ENCODE measurements at places on chromosomes 7 and 10. TPM values are rescaled to one million over a fixed set of nuclear protein-coding genes. Genes with fewer than 3 reads are reported as not detected.

Gene BMI1
- 73.8 TPM for total RNA-seq

DNA sequence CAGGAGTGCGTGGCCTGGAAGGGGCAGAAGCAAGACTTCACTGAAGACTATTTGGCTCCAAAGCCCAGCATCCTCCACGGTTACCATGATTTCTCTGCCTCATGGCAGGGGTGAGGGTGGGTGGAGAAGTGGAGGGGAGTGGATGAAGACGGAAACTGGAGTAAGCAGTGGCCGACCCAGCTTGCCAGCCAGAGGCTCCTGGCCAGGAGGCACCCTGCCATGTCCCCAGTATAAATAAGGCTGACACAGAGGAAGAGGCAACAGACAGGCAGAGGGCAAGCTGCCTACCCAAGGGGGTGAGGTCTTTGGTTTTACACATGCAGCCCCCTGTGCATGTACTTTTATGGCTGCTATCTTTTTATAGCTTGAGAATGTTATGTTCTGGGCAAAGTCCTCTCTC is 102.6 kb upstream of the TBX20 start:
- no peak for DNase-seq
- no peak overlapping the region for H3K4me3 ChIP-seq
- no peak overlapping the region for H3K27ac ChIP-seq
- H3K27me3 ChIP-seq = no peaks in the 10 kb centered on the region

DNA sequence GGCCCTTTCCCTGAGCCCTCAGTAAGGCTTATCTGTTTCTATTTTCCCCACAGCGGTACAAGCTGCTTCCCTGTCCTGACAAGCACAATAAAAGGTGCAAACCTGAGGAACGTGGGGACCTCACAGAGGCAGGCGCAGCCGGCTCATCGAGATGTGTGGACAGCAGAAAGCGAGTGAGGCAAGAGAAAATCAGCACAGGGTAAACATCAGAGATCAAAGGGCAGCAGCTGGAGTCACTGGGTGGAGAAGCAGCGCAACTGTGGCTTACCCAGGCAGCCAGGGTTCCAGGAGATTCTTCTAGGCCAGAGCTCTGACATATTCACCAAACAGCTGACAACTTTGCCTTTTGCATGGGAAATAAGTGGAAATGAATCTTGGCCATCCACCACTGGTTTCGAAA is 212.6 kb downstream of the WDR11 start:
- no peaks in the 10 kb centered on the region for H3K36me3 ChIP-seq
- H3K4me1 ChIP-seq = no peaks in the 10 kb centered on the region

- DNase-seq = peak; percentile 83
- no peaks in the 10 kb centered on the region for H3K36me3 ChIP-seq
- peaks cover 10% of the 10 kb centered on the region for H3K27me3 ChIP-seq
- H3K27ac ChIP-seq = no peak overlapping the region
- no peak overlapping the region for H3K4me3 ChIP-seq
These were observed 61.7 kb downstream of the PALD1 start for GRCh38 chr10:70540089-70540788.

DNA sequence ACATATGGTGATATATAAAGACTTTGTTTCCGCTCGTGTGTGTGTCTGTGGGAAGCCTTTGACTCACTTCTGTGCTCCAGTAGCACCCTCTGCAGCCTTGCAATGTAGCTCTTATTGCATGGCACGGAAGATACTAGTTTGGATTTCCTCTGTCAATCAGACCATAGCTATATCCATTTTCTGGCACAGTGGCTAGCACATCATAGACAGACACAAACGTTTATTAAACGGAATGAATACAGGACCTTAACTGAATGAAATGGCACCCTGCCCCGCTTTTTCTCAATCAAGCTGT is 124.0 kb upstream of the PTPN20 start:
- H3K27ac ChIP-seq = peak overlapping the region; percentile 78
- peaks cover 11% of the 10 kb centered on the region for H3K36me3 ChIP-seq
- peaks cover 10% of the 10 kb centered on the region for H3K4me1 ChIP-seq
- H3K27me3 ChIP-seq = no peaks in the 10 kb centered on the region

DNA sequence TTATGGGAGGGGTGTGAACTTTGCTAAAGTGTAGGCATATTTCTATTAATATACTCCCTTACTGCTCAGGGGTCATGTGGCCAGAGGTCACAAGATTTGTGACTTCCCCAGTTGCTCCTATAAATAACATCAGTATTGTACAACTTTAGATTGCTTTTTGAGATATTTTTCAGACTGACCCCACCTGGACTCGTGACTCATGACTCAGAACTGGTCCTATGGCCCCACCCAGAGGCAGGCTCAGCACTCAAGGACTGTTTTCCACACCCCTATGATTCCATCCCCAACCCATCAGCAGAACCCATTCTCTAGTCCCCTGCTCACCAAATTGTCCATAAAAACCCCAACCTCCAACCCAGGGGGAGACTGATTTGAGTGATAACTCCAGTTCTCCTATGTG is 2.7 kb upstream of the CUL2 start:
- H3K27me3 ChIP-seq = no peaks in the 10 kb centered on the region
- H3K27ac ChIP-seq = no peak overlapping the region
- peaks cover 7% of the 10 kb centered on the region for H3K36me3 ChIP-seq
- no peak overlapping the region for H3K4me3 ChIP-seq
- no peak for DNase-seq

DNA sequence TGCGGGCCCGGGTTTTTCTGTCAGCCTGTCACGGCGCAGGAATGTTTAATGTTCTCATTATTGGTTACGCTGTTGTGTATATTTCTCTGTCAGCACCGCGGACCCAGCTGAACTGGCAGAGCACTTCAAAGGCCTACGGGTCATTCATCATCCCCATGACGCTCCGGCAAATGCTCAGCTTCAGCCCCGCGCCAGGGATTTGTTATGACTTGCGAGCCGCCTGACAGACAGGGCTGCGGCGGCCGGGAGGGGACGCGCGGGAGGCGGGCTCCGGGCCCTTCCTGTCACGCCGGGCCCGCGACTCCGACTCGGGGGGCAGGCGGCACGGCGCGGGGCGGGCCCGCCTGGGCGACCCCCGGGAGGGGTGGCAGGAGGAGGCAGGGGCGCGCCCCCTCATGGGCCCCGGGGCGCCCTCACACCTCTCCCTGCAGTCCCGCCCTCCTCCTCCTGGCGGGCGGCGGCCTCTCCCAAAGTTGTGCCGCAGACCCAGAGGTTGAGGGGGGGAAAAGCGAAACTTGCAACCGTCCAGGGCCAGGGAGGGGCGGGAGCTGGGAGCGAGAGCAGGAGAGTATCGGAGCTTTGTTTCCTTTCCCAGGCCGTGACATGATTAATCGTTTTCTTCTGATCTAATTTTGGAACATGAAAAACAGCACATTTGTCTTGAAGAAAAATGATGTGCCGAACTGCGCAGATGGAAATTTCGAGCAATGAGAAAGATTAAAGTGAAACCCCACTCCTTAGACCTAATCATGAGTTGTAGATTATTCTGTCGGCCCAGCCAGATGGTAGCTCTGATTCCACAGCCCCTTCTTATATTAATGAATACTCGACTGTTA is 59.3 kb upstream of the COMTD1 start:
- peak; percentile 75 for DNase-seq
- peak overlapping the region; percentile 57 for H3K4me3 ChIP-seq
- H3K27ac ChIP-seq = no peak overlapping the region
- H3K27me3 ChIP-seq = peaks cover 13% of the 10 kb centered on the region
- no peaks in the 10 kb centered on the region for H3K36me3 ChIP-seq

- H3K4me3 ChIP-seq = no peak overlapping the region
- no peaks in the 10 kb centered on the region for H3K36me3 ChIP-seq
- peaks cover 58% of the 10 kb centered on the region for H3K27me3 ChIP-seq
- H3K27ac ChIP-seq = no peak overlapping the region
- no peak for DNase-seq
These were observed 76.0 kb upstream of the FAM20C start for GRCh38 chr7:116188-116981.

Measured in K562 (cell line).